ENCODE measurements at places on chromosomes 2 and 18. TPM values are rescaled to one million over a fixed set of nuclear protein-coding genes. Genes with fewer than 3 reads are reported as not detected.

Gene PDE1A
- not detected for total RNA-seq

Gene LAMA1
- total RNA-seq = 0.13 TPM

DNA sequence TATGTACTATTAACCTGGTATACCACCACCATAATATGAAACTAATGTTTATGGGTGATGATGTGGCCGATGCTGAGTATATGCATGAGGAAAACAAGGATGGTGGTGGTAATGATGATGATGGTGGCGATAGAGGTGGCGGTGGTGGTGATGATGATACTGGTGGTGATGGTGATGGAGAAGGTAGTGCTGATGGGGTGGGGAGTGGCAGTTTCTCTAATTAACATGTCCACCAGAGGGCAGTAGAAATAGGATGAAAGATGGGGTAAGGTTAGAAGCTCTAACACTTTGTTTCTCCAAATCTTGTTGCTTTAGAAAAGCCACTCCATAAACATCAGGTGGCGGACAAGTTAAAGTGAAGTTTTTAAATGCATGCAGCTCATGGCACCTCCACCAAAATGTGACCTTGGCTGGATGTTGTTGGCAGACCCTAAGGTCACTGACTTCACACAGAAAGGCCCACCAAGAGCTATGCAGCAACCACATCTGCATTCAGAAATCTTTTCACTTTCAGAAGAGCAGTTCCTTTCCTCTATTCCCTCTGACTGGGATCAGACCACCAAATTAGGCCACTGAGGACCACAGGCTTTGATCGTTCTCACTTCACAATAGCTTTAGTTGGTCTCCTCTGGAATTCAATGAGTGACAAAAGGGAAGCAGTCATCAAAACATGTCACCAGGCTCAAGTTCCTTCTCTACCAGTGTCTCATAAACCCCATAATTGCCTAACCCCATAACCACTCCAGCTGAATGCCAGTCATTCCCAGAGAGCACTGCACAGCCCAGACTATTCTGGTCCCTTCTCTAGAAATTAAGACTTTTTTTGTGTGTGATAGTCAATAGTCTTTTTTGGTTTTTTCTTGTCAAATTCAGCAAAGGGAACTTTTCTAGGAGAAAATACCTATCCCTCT, 7.5 kb upstream of the BCL11A start:
- no peak for DNase-seq

GRCh38 chr2:182650704-182651103, 65.4 kb upstream of the DNAJC10 start:
- DNase-seq = no peak

DNA sequence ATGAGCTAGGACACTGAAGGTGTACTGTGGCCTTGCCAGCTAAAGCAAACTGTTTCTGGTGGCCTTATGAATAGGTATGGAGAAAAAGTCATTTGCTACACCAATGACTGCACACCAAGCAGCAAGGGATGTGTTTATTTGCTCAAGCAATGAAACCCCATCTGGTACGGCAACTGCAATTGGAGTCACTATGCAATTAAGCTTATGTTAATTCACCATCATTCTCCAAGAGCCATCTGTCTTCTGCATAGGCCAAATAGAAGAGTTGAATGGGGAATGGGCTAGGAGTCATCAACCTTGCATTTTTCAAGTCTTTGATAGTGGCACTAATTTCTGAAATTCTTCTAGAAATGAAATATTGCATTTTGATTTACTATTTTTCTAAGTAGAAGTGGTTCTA, 372.0 kb downstream of the KCNJ3 start:
- DNase-seq = no peak

- DNase-seq = no peak
Observed at GRCh38 chr18:59303656-59304195, 14.7 kb downstream of the CPLX4 start.

- DNase-seq = no peak
Observed at GRCh38 chr2:46066116-46066515, 231.1 kb upstream of the EPAS1 start.

DNA sequence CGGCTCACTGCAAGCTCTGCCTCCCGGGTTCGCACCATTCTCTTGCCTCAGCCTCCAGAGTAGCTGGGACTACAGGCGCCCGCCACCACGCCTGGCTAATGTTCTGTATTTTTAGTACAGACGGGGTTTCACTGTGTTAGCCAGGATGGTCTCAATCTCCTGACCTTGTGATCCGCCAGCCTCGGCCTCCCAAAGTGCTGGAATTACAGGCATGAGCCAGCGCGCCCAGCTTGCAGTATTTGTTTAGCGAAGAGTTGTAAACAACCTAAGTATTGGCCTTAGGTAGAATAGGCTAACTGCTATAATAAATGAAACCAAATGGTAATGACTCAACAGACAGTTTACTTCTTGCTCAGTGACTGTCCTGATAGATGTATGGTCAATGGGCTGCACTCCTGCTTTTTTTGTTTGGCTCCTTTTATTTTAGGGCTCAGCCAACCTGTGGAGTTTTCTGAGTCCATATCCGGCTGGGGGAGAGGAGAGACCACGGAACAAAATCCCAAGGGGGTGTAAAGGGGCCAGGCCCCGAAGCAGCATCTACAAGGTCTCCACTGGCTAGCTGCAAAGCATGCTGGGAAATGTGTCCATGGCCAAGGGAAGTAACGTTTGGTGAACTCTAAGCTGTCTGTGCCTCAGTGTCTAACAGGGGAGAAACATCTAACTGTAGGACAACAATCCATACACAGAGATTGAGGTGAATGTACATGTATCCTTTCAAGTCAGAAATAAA, 841.0 kb upstream of the ID2 start:
- DNase-seq = no peak

DNA sequence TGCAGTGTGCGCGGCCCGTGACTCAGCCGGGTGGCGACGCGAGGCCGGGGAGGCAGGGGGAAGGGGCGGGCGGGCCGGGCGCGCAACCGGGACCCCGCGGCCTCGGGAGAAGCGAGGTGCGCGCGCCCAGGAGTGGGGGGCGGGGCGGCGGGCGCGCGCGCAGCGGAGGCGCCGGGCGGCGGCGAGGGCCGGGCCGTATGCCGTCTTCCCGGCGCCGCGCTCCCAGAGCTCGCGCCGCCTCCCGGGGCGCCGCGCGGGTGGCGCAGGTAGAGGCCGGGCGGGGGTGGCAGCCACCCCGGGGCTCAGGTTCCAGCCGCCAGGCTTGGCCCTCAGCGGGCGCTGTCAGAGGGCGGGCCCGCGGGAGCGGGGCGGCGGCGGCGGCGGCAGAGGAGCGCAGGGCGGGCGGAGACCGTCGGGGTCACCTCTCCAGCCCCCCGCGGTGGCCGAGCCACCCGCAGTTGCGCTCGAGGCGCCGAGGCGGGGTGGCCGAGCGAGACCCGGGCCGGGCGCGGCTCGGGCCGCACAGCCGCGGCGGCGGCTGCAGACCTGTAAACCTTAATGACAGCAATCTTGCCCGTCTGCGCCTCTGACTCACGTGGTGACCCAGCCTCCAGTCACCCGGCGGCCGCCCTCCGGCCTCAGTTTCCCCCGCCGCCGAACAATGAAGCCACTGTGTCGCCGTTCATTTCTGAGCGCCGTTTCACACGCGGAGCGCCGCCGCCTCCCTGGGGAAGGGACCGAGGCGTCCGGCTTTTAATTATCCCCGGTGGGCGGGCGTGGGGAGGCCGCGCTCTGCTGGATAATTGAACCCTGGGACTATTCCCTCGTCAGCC, 25.3 kb upstream of the SMAD7 start:
- no peak for DNase-seq

- no peak for DNase-seq
Observed at GRCh38 chr2:160931531-160931930, 228.7 kb upstream of the TANK start.

DNA sequence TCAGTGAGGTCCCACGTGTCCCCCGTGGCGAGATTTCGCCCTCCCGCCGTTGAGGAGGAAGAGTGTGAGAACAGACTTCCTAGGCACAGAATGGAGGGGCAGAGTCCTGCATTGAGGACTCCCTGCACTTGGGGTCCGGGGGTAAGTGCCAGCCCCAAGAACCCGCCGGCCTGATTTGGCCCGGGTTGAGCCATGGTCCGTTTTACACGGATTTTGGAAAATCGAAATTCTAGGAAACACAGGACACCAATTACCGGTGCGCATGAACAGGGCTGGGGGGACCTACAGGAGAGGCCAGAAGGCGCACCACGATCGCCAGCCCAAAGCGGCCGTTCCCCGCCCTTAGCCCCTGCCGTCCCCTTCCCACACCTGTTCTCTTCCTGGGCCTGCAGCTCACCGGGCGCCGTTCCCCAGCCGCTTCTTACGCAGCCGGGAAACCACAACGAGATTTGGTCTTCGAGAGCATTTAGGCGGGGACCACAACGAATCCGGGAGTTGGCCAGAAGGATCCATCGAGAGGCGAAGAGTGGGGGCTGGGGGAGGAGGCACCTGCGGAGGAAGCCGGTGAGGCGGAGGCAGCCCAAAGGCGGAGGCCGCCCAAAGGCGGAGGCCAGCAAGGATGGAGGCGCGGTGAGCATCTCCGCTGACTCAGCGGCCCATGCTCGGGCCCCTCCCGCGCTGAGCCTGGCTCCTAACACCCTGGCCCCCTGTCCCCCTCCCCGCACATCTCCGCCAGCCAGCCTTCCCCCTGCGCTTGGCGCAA, 464 bp upstream of the TLX2 start:
- DNase-seq = no peak

- peak; percentile 21 for DNase-seq
Observed at GRCh38 chr18:25518716-25519053, 166.7 kb upstream of the ZNF521 start.

- DNase-seq = no peak
Observed at GRCh38 chr2:238627899-238628298, 201.2 kb downstream of the ASB1 start.

DNA sequence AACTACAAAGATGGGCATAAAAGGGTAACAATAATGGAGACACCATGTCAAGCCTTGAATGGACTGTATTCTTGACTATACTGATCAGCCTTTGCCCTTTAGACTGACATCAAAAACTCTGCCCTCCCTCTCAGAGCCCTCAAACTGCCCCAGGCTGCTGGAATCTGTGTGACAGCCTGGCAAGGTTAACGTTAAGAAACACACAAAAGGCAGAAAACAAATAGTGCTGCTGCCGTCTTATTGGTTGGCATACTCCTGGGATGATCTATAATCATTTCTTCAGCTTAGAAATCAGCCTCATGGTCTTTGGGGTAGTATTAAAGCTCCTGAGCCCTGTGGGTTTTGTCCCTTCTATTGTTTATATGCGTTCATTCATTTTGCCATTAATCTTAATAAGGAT, 338.0 kb downstream of the DCC start:
- DNase-seq = no peak

GRCh38 chr2:236753606-236754270, 184.1 kb downstream of the ACKR3 start:
- DNase-seq = no peak

Data from GM12878 (cell line).